ENCODE measurements at places on chromosomes 1 and 21.

DNA sequence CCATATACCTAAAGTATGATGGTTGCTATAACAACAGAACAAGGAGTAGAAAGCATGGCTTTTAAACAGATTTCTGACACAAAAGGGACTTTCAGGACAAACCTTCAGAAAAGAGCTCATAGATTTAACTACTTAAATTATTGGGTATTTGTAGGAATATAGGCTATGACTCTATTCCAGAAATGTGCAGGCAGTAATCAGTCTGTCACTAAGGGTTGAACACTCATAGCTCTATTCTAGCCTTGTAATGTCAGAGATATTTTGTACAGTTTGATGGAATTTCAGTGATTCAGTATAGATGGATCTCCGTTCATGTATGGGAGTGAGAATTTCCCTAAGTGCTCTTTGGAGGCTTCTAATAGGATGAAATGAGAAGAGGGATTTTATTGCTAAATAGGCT, 82.8 kb downstream of the EXTL2 start:
- no peak for DNase-seq

DNA sequence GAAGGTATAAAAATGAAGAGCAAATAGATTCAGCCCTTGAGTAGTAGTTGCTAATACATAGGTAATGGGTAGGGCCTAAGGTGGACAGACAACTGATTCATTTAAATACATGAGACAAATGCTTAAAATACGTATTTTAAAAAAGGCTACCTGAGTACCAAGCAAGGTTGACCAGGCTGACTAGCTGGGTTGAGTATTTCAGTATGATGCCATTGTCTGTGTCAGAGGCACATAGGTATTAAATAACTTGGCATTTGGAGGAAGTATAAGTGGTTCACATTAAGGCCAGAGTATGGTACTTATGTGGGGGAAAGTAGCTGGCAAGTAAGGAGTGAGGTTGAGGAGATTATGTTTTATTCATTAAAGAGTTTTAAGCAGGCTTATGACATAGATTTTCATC, 19.4 kb downstream of the NEK7 start:
- DNase-seq: no peak

DNA sequence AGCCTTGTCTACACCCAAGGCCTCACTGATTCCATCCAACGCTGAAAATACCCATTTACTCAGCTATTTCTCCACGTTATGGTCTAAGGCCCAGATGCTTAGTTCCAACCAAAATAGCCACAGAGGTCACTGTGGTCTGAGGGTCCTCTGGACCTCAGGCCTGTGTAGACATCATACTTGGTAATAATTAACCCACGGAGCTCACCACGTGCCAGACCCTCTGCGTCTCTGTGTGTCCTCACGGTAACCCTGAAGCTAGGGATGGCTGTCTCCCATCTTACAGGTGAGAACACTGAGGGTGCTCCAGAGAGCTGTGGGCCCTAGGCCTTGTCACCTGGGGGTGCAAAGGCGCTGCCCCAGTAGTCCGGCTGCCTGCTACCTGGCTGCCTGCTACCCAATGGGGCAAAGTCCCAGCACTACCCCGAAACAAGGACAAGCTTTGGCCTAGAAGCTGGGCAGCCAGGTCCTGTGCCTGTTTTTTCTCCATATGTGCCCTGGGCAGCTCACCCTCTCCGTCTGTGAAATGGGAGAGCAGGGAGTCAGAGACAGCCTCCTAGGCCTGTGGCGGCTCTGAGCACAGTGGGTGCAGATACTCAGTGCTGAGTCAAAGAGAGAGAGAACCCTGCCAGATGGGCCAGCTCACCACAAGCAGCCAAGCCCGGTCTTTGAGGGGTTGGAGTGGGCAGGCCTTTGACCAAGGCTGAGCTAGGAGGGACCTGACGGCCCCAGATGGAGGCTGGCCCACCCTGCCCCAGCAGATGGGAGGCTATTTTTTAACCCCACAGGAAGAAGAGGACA, 17.0 kb upstream of the RUNX3 start:
- no peak for DNase-seq

- DNase-seq: no peak
Observed at GRCh38 chr1:118269598-118269997, 84.6 kb upstream of the SPAG17 start.

DNA sequence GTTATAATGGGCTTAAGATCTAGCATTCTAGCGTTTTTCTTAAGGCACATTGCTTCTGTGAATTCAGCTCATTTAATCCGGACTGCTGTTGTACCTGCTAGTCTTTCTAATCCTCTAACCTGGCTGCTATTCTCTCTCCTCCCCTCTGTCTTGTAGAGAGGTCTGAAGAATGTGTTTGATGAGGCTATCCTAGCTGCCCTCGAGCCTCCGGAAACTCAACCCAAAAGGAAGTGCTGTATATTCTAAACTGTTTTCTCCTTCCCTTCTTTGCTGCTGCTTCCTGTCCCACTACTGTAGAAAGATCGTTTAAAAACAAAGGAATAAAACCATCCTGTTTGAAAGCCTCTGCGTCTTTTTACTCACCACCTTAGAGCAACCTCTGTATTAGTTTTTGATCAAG, 37.3 kb downstream of the CDC42 start:
- peak; percentile 16 for DNase-seq

GRCh38 chr1:95467036-95467435, 233.0 kb downstream of the RWDD3 start:
- no peak for DNase-seq

DNA sequence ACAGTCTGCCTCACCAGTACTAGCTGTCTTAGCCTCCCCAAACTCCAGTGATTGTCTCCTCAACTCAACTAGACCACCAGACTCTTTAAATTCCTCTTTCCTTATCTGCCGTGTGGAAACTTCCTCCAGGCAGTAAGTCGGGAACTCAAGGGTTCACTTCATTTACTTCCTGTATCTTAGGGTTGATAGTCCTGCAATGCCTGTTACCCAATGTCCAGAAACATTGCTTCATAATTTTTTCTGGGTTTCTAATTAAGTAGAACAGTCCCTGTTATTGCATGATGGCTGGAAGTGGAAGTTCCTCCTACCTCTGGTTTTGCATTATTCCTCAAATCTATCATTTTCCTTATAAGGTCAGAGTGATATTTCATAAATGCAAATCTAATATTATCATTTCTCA, 60.8 kb upstream of the RNF11 start:
- no peak for DNase-seq

GRCh38 chr21:46115441-46116188, 17.7 kb downstream of the COL6A2 start:
- no peak for DNase-seq

DNA sequence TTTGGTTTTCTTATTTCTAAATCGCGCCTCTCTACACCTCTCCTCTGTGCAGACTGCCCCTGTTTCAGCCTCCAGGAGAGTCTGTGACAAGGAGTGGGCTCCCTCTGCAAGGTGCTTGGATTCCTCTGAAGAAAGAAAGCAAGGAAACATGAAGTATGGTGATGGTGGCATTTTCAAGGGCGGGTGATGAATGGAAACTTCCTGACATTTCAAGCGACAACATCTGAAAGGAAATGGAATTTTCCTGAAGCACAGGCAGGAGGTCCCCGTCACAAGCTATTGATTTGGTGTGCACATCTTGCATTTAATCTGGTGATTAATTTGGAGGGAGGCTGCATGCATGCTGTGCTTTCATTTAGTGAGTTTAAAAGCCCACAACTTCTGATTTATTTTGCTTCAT, 164.6 kb upstream of the FGGY start:
- DNase-seq: no peak

GRCh38 chr1:185157599-185158412, 839 bp downstream of the SWT1 start:
- peak; percentile 9 for DNase-seq

DNA sequence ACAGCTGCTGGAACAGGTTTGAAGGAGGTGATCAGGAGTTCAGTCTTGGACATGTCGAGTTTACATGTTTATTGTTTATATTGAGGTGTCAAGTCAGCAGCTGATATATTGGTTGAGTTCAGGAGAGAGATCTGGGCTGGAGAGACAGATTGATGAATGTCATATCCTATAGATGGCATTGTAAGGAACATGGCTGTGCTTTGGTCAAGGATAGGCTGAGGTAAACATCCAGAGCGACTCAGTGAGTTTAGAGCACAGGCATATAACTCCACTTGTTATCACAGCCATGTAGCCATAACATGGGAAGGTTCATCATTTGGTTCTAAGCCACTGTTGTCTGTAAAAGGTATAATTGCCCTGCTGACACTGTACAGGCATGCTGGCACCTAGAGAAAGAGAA, 5.5 kb upstream of the MYOCOS start:
- no peak for DNase-seq

DNA sequence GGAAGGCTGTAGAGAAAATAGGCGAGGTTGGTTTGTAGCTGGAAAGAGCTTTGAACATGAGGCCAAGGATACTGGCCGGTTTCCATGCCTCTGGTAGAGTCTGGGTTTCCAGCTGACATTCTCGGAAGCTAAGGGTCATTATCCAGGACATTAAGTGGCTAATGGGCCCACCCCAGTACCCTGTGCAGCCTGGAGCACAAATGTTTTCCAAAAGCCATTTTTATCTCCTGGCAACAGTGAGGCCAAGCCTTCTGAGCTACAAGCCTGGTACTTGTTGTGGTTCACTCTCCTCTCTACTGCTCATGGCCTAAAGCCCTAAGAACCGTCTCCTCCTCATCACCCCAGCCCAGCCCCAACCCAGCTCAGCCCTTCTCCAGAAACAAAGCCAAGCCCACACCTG, 122.9 kb downstream of the DMRTA2 start:
- no peak for DNase-seq

DNA sequence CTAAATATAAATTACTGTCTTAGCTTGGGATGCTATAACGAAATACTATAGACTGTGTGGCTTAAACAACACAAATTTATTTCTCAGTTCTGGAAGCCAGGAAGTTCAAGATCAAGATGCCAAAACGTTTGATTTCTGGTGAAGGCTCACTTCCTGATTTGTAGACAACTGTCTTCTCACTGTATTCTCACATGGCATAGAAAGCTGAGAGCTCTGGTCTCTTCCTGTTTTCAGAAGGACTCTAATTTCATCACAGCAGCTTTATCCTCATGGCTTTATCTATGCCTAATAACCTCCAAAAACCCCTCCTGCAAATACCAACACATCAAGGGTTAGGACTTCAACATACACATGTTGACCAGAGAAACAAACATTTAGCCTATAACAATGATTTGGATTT, 1795.5 kb downstream of the MRPL39 start:
- no peak for DNase-seq

GRCh38 chr1:161274874-161275273, 16.3 kb downstream of the PCP4L1 start:
- DNase-seq: no peak

DNA sequence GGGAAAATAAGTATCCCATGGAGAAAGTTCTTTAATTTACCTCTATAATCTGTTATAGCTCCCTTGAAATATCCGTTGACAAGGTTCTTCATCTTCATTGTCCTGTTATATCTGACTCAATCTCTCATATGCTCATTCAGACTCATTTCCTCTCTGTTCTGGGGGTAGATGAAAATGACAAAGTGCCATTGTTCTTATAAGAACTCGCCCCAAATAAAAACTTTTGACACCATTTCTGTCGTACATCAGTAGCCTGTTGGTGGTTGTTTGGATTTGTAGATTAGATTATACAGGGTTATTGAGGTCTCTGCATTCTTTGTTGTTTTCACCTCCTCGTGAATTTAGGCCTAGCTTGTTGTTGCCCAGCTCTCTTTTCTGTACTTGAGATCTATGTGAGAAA, 55.2 kb upstream of the IPO9 start:
- no peak for DNase-seq

- no peak for DNase-seq
Observed at GRCh38 chr1:205240118-205240517, 12.4 kb downstream of the TMCC2 start.

GRCh38 chr1:42973799-42974198, 15.1 kb upstream of the SLC2A1 start:
- no peak for DNase-seq

DNA sequence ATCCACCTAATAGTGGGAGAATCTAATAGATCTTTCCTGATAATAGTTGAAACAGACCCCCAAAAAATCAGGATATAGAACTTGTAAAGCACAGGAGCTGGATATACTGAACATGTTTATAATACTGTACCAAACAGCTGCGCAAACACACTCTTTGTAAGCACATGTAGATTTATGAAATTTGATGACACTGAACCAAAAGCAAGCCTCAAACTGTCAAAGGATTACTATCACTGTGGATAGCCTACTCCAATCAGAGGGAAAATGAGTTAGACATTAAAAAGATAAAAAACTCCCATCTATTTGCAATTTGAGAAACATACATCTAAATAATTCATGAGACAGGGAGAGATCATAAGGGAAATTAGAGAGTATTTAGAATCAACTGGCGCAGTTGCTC, 26.1 kb downstream of the RCAN3 start:
- DNase-seq: no peak

- DNase-seq: no peak
Observed at GRCh38 chr21:41868062-41868710, 11.0 kb downstream of the PRDM15 start.

DNA sequence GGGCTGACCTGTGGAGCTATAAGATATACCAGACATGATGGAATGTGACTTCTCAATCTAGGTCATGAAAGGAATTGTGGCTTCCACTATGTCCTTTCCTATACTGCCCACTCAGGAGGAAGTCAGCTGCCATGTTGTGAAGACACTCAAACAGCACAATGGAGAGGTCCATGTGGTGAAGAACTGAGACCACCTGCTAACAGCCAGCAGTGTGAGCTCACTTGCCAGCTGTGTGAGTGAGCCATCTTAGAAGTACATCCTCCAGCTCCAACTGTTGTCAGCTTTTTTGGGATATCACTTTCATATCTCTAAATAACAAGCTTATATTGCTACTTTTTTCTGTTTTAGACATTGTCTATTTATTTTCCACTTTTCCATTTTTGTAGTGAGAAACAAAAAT, 29.7 kb downstream of the OLFML3 start:
- no peak for DNase-seq

- no peak for DNase-seq
Observed at GRCh38 chr1:2133879-2134215, 60.7 kb downstream of the FAAP20 start.

GRCh38 chr1:79982211-79982610, 975.7 kb upstream of the ADGRL4 start:
- DNase-seq: no peak

DNA sequence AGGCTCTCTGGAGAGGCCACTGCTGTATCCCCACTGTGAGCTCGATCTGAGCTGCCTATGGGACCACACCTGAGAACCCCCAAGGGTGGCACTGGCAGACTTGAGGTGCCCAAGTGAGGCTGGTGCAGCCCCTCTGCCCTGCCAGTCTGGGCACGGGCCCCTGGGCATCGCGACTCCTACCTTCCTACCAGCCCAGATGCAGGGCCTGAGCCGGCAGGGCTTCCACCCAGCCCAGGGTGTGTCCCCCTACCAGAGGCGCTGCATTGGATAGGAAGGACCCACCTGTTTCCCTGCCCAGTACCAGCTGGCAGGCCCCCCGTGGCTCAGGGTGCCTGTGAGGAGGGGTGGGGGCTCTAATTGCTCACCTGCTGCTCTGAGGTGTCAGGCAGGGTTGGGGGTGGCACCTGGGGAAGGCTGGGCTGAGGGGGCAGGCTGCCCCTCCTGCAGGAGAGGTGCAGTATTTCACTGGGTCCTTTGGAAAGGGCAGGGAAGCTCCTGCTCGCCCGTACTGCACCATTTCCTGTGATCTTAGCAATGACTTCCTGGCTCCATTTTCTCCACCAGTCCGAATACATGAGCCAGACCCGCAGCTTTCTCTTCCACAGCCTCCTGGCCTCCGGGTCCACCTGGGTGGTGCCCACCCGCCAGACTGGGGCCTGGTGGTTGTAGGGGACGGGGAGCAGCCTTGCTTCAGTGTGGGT, 11.8 kb downstream of the TP73 start:
- no peak for DNase-seq

GRCh38 chr1:204103431-204103741, 30.5 kb downstream of the SOX13 start:
- DNase-seq: no peak

GRCh38 chr1:117686907-117687306, 81.1 kb downstream of the TENT5C start:
- DNase-seq: no peak
